Large intestine (tissue), 12 donors: ENCODE measurements at places on chromosomes 3 and 15. TPM values are rescaled to one million over a fixed set of nuclear protein-coding genes. Genes with fewer than 3 reads are reported as not detected.

Gene SLC38A3
- 2.0 TPM for polyA plus RNA-seq

Gene ADAMTSL3
- polyA plus RNA-seq: 8.0 TPM

Gene TEX55
- not detected for polyA plus RNA-seq

Gene GOLGA8B
- polyA plus RNA-seq: 126 TPM

GRCh38 chr3:49530701-49531100, 23.6 kb upstream of the BSN start:
- DNase-seq: no peak
- H3K27me3 ChIP-seq: no peaks in the 10 kb centered on the region
- H3K4me1 ChIP-seq: no peaks in the 10 kb centered on the region
- no peak overlapping the region for H3K27ac ChIP-seq
- H3K4me3 ChIP-seq: no peak overlapping the region

GRCh38 chr3:157063926-157064325, 96.0 kb downstream of the CCNL1 start:
- no peak for DNase-seq
- H3K27me3 ChIP-seq: no peaks in the 10 kb centered on the region
- H3K36me3 ChIP-seq: no peaks in the 10 kb centered on the region
- H3K4me3 ChIP-seq: no peak overlapping the region
- H3K4me1 ChIP-seq: no peaks in the 10 kb centered on the region

- H3K36me3 ChIP-seq: no peaks in the 10 kb centered on the region
- no peak overlapping the region for H3K4me3 ChIP-seq
- H3K27me3 ChIP-seq: no peaks in the 10 kb centered on the region
- H3K4me1 ChIP-seq: peaks cover 4% of the 10 kb centered on the region
- DNase-seq: no peak
Observed at GRCh38 chr15:89967881-89968280, 33.2 kb upstream of the ZNF710 start.

- H3K4me1 ChIP-seq: peaks cover 29% of the 10 kb centered on the region
- H3K27me3 ChIP-seq: no peaks in the 10 kb centered on the region
- H3K36me3 ChIP-seq: no peaks in the 10 kb centered on the region
- no peak for DNase-seq
Observed at GRCh38 chr3:195256639-195257453, 14.1 kb downstream of the XXYLT1 start.

- no peaks in the 10 kb centered on the region for H3K36me3 ChIP-seq
- DNase-seq: no peak
- H3K27me3 ChIP-seq: no peaks in the 10 kb centered on the region
- H3K27ac ChIP-seq: no peak overlapping the region
- no peak overlapping the region for H3K4me3 ChIP-seq
Observed at GRCh38 chr3:176971613-176972174, 225.6 kb downstream of the TBL1XR1 start.
